ENCODE measurements at places on chromosomes 1 and 21.

DNA sequence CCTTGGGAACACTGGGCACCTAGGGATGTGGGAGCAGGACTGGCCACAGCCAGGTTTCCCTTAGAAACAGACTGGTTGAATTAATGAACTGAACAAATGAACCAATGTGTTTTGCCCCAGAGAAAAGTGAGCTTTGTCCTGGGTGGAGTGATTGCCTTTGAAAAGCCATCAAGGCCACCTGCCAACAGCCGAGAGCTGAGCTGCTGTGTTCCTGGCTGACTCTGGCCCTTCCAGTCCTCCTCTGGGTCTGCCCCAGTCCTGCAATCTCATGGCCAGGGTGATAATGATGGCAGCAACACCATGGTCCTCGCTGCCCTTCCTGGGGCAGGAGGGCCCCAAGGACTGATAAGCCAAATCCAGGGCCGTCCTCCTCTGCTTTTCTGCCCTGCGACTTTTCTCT is 18.2 kb upstream of the GJA9 start:
- DNase-seq: no peak

DNA sequence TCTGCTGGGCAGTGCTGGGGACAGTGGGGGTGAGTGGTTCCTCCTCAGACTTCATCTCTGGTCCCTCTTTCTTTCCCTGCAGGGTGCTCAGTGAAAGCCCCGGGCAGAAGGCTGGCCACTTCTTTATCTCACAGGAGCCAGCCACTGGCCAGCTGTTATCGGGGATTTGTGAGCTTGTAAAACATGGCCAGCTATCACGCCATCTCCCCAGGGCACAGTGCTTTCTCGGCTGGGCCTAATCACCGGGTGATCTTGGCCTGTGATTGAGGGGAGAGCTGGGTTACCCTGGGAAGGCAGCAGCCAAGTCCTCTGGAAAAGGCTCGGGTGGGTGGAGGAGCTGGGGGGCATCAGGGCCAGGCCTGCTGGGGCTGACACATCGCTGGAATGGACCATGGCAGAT is 83.0 kb downstream of the IGSF21 start:
- DNase-seq: no peak

DNA sequence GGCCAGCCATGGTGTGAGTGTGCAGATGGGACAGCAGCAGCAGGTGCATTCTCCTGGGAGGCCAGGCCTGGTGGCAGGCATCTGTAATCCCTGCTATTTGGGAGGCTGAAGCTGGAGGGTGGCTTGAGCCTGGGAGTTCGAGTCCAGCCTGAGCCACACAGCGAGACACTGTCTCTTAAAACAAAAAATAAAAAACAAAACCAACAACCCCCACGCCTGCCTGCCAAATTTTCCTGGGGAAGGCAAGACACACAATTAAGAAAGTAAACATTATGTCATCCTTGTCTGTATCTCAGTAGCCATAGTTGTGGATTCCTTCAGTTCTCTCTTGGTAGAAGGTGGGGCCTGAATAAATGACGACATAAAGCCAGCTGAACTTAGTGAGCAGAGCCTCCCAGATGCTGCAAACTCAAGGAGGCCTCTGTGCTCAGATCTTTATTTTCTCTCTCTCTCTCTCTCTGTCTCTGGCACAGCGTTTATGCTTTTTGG is 57.6 kb upstream of the CD34 start:
- no peak for DNase-seq

DNA sequence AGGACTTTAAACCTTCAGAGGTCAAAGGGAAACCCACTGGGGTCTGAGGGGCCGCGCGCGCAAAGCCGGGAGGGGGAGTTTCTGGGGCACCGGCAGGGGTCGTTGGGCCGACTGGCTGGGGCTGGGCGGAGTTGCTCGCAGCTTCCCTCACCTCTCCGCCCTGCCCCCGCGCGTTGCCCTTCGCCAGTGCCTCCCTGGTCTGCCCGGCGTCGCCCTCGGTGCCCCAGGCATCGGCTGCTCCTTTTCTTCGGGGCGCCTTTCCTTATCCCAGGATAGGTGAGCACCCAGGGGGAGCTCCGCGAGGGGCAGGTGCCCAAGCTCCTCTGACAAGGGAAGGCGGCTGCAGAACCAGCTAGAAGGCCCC is 390 bp upstream of the NGF start:
- DNase-seq: no peak

DNA sequence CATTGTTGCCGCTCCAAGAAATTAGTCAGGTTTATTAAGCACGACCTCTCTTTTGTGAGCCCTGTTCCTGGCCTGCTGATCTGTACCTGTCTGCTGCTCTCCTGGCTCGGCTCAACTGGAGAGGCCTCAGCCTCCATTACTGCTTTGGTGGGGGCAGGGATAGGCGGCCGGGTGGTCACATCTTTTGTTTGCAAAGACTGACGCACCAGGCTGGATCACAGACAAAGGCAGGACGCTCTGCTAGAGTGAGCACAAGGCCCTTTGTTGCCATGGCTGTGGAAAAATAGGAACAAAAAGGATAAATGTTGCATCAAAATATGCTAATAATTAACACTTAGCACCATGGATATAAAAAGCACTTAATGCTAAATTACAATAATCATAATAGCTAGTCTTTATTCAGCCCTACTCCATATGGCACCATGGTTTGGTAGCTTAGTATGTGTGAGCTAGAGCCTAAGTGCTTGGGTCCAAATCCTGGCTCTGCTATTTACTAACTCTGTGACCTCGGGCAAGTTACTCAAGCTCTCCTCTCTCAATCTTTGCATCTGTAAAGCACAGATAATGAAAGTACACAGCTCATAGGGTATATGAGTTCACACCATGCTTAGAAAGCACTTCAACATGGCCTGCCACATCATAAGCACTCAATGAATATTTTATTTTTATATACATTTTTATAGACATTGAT is 28.9 kb upstream of the HPDL start:
- no peak for DNase-seq

DNA sequence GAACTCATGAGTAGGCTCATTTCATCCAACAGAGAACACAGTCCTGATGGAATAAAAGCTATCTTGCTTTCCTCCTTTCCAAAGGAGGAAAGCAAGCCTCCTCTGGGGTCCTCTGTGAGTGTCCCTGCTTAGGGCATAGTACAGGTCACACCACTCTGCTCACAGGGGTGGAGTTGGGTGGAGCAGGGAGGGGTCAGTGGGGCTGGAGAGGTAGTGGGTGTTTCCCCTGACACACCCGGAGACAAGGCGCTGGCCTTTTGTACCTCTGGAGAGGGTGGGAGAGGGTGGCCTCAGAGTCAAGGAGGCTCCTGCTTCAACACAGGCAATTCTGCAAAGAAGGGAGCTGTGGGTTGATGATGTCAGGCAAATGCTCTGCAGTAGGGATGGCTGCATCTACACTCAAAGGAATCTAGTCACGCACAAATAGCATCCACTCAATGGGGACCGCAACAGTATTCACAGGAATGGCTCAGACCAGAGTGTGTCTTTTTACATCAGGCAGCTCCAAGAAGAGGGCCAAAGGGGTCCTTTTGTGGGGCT is 58.6 kb upstream of the PLXNA2 start:
- no peak for DNase-seq

GRCh38 chr1:64328193-64328592 is 124.8 kb downstream of the UBE2U start:
- no peak for DNase-seq

DNA sequence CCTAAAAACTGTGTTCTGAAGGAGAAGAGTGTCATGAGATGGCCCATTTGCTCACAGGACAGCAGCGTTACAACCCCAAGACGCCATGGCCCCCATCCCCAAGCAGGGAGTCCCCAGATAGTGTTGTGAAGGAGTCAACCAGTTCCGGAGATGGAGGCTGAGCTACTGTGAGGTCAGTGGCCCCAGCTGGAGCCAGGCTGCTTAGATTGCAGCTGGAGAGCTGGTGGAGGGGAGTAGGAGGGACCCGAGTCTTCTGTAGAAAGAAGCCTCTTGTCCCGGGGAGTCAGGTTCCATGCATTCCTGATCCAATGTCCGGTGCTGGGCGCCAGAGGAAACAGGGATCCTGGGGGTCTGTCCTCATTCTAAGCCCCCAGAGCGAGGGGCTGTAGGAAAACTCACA is 93.5 kb upstream of the SIM2 start:
- no peak for DNase-seq

DNA sequence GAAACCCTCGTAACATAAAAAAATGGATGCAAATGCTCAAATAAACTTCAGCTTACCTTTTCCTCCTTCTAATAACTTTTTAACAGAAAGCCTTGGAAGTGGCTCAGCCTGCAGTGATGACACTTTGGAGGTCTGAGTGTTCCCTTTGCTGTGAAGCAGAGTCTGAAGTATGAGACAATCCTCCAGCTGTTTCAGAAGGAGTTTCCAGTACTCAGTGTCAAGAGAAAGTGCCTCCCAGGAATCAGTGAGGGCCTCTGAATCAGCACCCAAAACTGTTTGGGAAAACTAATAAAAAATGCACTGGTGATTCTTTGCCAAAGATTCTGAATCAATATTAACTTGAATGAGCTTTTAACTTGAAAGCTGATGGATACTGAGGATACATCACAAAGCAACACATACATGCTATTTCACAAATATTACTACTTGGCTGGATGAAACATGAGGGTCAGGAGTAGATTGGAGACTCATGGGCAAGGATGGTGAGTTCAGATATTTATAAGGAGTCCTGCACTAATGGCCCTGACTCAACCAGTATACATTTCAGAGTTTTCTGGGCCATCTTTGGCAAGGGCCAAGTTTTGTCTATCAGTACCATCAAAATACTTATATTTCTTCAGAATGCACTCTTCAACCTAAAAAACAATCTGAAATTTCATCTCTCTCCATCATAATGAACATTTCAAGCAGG is 77.0 kb downstream of the IARS2 start:
- DNase-seq: no peak

DNA sequence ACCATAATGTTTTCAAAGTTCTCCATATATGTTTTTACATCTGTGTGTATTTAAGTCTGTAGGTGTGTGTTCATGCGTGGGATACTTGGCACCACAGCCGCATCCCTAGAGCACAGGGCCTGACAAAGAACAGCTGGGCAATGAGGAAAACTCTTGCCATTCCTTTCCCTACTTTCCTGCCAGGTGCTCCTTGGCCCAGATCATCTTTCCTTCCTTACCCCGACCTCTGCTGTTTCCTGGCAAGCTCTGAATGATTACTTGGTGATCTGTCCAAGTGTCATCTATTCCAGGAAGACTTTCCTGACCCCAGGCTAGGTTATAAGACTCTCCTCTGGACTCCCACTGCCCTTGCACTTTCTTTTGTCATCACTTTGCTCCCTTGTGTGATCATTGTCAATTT is 123.6 kb downstream of the ELAVL4 start:
- DNase-seq: no peak

GRCh38 chr1:227092069-227092468 is 152.0 kb downstream of the COQ8A start:
- DNase-seq: no peak

DNA sequence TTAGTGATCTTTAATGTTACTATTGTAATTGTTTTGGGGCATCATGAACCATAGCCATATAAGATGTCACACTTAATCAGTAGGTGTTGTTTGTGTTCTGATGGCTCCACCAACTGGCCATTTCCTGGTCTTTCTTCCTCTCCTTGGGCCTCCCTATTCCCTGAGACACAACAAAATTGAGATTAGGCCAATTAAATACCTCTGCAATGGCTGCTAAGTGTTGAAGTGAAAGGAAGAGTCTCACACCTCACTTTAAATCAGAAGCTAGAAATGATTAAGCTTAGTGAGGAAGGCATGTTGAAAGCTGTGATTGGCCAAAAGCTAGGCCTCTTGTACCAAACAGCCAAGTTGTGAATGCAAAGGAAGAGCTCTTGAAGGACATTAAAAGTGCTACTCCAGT is 30.7 kb downstream of the PPP2R5A start:
- DNase-seq: no peak

DNA sequence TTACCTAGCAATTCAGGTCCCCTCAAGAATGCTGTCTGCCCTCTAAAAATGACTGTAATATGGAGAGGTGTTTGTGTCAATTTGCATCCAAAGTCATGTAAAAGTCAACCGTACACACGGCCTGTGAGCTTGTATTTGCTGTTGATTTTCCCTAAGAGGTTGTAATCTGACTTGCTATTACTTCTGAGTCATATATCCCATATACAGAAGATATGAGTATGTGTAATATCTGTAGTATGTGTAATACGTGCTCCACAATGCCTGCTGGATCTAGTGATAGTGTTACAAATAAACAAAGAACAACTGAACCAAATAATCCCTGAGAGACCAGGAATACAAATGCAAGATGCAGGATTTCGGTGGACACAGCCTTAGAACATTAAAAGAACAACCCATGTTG is 1.4 kb upstream of the KCNJ6 start:
- DNase-seq: no peak

DNA sequence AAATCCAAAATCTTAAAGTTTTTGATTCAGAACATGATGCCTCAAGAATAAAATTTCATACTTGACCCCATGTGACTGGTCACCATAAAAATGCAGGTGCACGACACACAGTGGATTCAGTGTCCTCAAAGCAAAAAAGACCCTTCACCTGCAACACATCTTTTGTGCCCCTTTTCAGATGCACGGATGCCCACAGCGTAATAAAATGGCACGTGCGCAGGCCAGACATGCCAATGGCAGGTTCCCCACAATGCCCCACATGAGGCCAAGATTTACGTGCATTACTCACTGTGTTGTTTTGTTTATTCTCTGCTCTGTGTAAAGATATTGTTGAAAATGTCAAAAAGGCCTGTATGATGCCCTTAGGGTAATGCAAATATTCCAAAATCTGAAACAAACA is 9.3 kb downstream of the KCNA10 start:
- no peak for DNase-seq

- DNase-seq: no peak
Measured at GRCh38 chr1:116986421-116987255, 14.9 kb upstream of the CD101 start.

DNA sequence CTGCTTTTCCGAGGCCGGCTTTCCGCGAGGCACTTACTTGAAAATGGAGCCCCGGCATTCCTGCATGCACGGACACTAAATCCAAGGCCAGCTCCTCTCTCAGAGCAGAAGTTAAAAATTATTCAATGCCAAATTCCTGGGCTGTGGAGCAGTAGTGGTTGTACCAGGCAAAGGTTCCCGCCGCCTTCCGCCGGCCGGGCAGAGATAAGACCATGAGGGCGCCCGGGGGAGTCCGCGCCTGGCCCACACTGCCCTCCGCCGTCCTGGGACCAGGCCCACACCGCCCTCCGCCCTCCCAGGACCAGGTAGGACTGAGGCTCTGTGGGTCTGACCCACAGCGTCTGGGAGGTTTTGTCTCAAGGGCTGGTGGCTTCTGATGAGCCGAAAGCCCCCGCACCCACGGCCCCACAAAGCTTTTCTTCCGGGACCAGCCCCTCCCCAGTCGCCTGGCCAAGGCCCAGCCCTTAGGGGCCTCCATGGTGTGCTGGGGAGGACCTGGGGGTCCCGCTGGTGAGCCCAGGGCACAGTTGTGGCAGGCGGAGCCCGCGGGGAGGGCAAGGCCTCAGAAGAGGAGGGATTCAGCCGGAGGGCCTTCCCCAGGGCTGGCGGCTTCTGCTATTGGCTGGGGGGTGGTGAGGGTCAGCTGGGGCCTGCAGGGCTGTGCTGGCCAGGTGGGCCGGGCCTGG is 12.7 kb upstream of the C1orf159 start:
- DNase-seq: no peak

Measured in activated CD8-positive, alpha-beta memory T cell treated with anti-CD3 and anti-CD28 coated beads for 1 hour (primary cell).